Neural crest cell (in vitro differentiated cells): ENCODE measurements at places on chromosomes 3 and 15. TPM values are rescaled to one million over a fixed set of nuclear protein-coding genes. Genes with fewer than 3 reads are reported as not detected.
A peak's percentile ranks its signal among the peaks of the same experiment; 100 is the strongest.

DNA sequence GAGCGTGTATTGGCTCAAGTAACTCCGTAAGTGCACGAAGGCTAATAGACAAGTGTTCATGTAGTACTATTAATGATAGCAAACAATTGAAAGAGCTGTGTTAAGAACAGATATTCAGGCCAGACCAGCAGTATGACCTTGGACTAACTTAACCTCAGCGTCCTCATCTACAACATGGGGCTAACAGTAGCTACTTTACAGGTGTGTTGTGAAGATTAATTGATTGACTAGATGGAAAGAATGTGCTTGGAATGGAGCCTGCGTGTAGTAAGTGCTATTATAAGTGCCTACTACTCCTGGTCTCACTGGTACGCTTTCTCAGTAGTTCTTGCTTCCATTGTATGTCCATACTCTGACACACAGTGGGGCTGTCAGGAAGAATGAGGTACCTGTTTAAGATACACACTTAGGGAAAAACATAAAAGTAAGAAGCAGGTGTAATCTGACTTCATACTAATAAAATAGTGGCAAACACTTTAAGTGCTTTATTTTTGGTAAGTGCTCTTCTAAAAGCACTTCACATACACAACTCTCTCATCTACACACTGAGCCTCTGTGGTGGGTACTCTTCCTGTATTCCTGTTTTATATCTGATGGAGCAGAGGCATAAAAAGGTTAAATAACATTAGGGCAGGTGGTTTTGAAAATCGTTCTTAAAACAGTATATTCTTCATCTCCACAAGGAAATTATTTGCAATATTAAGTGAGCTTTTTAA lies 24.3 kb upstream of the FBXL22 start:
- DNase-seq, result no peak

- no peak for DNase-seq
Observed at GRCh38 chr3:149388531-149389417, 11.3 kb upstream of the TM4SF1 start.

GRCh38 chr15:52923626-52924025 lies 133.5 kb upstream of the ONECUT1 start:
- no peak for DNase-seq

DNA sequence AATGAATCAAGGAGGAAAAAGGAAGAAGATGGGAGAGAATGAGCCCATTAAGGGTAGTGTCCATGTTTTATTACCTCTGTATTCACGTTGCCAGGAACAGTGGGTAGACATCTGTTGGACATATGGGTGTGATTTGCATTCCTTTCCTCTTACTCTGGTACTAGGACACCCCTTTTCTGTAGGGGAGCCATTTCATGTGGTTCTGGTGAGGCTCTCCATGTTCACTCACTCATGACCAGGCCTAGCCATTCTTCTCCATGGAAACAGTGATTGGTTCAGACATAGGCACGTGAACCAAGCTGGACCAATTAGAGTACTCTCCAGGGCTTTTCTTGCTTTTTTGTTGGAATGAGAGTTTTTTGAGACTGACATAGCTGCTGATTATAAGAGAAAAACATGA lies 39.6 kb upstream of the PDCD6IP start:
- DNase-seq, result no peak

DNA sequence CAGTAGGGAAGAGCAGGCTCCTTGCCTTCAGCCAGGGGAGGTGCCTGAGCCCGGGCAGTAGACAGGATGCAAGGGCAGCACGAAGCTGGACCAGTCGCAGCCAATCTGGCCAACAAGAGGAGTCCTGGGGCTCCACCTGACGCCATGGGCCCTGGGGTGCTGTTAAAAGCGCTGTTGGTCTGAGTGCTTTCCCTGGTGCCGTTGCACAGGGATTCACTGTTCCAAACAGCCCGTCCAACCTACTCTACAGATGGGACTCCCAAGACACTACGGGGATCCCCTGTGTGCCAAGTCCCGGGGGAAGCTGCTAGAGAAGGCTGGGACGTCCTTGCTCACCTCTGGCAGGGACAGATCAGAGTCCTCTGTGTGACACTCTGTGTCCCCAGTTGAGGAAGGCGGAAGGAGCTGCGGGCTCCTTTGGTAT lies 632 bp downstream of the CTSH start:
- DNase-seq, result no peak

GRCh38 chr3:128094295-128095151 lies 29.1 kb downstream of the RUVBL1 start:
- DNase-seq, result no peak

DNA sequence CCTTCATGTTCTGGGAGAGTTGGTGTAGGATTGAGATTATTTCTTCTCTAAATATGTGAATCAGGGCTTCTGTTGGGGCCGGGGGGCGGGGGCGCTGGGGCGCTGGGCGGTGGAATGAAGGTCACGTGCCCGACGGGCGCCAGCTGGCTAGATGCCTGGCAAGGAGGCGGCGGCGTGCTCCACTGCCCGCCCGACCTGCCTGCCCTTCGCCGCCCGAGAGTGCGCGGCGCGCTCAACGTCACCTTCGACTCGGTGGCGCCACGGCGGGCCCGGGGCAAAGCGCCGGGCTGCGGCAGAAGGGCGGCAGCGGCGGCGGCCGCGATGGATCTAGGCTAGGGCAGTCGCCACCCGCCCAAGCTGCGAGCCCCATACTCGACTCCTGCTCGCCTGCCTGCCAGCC lies 47.0 kb upstream of the LHFPL4 start:
- DNase-seq, result no peak

- no peak for DNase-seq
Observed at GRCh38 chr3:184604615-184605290, 43.2 kb downstream of the EPHB3 start.

DNA sequence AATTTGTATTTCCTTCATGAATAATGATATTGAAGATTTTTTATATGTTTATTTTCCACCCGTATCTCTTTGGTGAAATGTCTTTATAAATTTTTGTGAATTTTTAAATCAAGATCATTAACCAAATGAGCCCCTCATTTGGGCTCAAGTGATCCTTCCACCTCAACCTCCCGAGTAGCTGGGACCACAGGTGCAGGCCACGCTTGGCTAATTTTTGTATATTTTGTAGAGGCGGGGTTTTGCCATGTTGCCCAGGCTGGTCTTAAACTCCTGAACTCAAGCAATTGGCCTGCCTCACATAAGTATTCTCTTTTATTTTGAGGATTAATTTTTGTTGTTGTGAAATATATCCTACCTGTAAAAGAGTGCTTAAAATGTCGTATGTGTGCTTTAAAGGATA lies 4.9 kb downstream of the BBS4 start:
- DNase-seq, result no peak

GRCh38 chr15:87944050-87944449 lies 312.5 kb downstream of the NTRK3 start:
- DNase-seq, result no peak

DNA sequence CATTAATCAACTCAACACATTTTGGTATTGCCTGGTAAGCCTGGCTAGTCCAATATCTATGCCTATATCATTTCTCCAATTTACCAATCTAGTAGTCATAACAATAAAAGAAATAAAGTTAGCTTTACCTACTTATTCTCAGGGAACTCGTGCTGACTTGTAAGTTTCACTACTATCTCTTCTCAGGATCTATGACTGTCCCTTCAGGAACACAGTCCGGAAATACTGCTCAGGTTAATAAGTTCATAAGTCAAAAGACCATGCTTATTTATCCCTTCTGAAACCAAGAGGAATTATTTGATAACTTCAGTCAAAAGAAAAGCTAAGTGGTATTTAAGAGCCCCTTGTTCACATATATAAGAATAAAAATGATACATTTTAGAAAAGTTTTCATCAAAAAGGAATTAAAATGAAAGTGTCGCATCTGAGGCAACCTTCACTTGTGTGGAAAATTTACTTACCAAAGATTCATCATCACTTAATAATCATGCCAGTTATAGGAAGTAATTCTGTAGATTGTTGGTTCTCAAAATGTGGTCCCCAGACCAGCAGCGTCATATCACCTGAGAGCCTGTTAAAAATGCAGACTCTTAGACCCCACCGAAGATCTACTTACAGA lies 15.5 kb upstream of the THRB start:
- no peak for DNase-seq

DNA sequence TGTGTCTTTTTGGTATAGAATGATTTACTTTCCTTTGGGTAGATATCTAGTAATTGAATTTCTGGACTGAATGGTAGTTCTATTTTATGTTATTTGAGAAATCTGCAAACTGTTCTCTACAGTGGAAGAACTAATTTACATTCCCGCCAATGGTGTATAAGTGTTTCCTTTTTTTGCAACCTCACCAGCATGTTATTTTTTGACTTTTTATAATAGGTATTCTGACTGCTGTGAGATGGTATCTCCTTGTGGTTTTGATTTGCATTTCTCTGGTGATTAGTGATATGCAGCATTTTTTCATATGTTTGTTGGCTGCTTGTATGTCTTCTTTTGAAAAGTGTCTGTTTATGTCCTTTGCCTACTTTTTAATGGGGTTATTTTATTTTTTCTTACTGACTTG lies 607.2 kb downstream of the OTOL1 start:
- DNase-seq, result no peak

DNA sequence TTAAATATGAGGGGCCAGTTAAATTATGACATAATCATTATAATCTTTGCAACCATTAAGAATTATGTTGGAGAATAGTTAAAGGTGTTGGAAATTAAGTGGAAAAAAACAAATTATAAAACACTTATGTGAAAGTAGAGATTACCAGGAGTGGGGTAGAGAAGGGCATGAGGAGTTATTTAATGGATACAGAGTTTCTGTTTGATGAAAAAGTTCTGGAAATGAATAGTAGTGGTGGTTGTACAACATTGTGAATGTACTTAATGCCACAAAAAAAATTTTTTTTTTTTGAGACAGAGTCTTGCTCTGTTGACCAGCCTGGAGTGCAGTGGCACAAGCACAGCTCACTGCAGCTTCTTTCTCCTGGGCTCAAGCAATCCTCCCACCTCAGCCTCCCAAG lies 25.1 kb upstream of the TNIK start:
- no peak for DNase-seq

GRCh38 chr3:114110439-114110838 lies 53.9 kb downstream of the QTRT2 start:
- no peak for DNase-seq

GRCh38 chr3:170128259-170128976 lies 53.1 kb downstream of the PHC3 start:
- DNase-seq, result no peak

- DNase-seq, result no peak
Observed at GRCh38 chr3:172201136-172201869, 161.9 kb downstream of the FNDC3B start.

GRCh38 chr3:195876297-195877064 lies 31.9 kb downstream of the TNK2 start:
- DNase-seq, result no peak

- DNase-seq, result peak; percentile 86
Observed at GRCh38 chr15:89416339-89417183, 79.8 kb downstream of the RHCG start.

DNA sequence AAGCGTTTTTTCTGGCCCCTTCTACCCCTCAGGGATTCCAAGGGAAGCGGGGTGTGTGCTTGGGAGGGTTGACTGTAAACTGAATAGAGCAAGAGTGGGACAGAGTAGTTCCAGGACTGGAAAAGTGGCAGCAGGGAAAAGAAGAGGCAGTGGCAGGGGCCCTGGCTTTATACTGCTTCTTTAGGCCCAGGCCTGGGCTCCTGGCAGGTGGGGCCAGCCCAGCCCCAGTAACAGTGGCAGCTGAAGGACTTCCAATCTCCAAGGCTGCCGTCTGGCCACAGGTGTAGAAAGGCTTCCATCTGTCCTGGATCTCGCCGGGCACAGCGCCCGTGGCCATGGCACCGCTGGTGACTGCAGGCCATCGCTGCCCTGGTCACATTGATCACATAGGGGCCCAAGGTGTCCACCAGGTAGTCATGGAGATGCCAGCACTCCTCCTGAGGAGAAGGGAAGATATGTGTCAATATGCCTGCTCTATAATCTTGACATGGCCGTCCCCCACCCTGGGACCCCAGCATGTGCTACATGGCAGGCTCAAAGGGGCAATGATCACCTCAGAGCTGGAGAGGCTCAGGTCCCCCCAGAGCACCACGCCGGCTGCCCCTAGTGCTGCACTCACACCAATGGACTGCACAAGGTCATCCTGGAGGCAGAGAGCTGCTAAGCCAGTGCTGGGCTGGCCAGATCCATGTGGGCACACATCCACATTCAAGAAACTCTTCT lies 1.0 kb upstream of the IFRD2 start:
- no peak for DNase-seq

- no peak for DNase-seq
Observed at GRCh38 chr3:33083958-33084357, 13.0 kb downstream of the GLB1 start.

- DNase-seq, result no peak
Observed at GRCh38 chr15:35019404-35020327, 31.6 kb upstream of the ZNF770 start.

The CHRNA7 gene
- 6.8 and 9.5 TPM in 2 replicates for total RNA-seq

The P4HTM gene
- 29.1 and 31.4 TPM in 2 replicates for total RNA-seq

The SLC22A13 gene
- 0.19 and 0.41 TPM in 2 replicates for total RNA-seq

The MAGEL2 gene
- total RNA-seq, result 11.9 and 13.1 TPM in 2 replicates

The P2RY14 gene
- total RNA-seq, result not detected in 2 replicates

The ROPN1 gene
- not detected in 2 replicates for total RNA-seq

The PP2D1 gene
- total RNA-seq, result not detected in 2 replicates

The XCR1 gene
- total RNA-seq, result not detected in 2 replicates

The AGBL1 gene
- total RNA-seq, result 0.05 and 0.07 TPM in 2 replicates

The ARNT2 gene
- total RNA-seq, result 57.1 and 58.3 TPM in 2 replicates
